ENCODE measurements at places on chromosomes 1 and 21. TPM values are rescaled to one million over a fixed set of nuclear protein-coding genes. Genes with fewer than 3 reads are reported as not detected.

The TINAGL1 gene
- not detected for polyA plus RNA-seq

The EPHA8 gene
- 0.75 TPM for polyA plus RNA-seq

The REN gene
- not detected for polyA plus RNA-seq

The POLR3GL gene
- 3.6 TPM for polyA plus RNA-seq

The FAM177B gene
- polyA plus RNA-seq: 1.0 TPM

The MLLT11 gene
- polyA plus RNA-seq: 204 TPM

The DYNLT4 gene
- polyA plus RNA-seq: not detected

The LEFTY1 gene
- polyA plus RNA-seq: not detected

The FMOD gene
- not detected for polyA plus RNA-seq

The CLCA4 gene
- not detected for polyA plus RNA-seq

The OR11L1 gene
- polyA plus RNA-seq: not detected

The POU3F1 gene
- polyA plus RNA-seq: not detected

The ADAMTS4 gene
- 0.13 TPM for polyA plus RNA-seq

The PCBP3 gene
- polyA plus RNA-seq: 0.54 TPM

The CDC42BPA gene
- 201 TPM for polyA plus RNA-seq

The ADGRL2 gene
- polyA plus RNA-seq: 45.7 TPM

The PLA2G2C gene
- polyA plus RNA-seq: not detected

The TCHH gene
- polyA plus RNA-seq: not detected

The TMEM81 gene
- 3.8 TPM for polyA plus RNA-seq

The OXCT2 gene
- not detected for polyA plus RNA-seq

The GNAT2 gene
- not detected for polyA plus RNA-seq

The SPATA46 gene
- polyA plus RNA-seq: not detected

The ANKRD65 gene
- not detected for polyA plus RNA-seq

The AMY1B gene
- polyA plus RNA-seq: not detected

The SCP2 gene
- 188 TPM for polyA plus RNA-seq

The CYP4X1 gene
- polyA plus RNA-seq: 42.0 TPM

The LCE2C gene
- polyA plus RNA-seq: not detected

The TNFRSF1B gene
- not detected for polyA plus RNA-seq

The PRMT2 gene
- polyA plus RNA-seq: 28.9 TPM

The H3-3A gene
- polyA plus RNA-seq: 152 TPM

The CAPZB gene
- 103 TPM for polyA plus RNA-seq

The PAQR6 gene
- 0.20 TPM for polyA plus RNA-seq

The EXO1 gene
- 2.2 TPM for polyA plus RNA-seq

The DMBX1 gene
- not detected for polyA plus RNA-seq

The PLA2G2D gene
- 0.55 TPM for polyA plus RNA-seq

The LMO4 gene
- polyA plus RNA-seq: 3.1 TPM

The ITLN2 gene
- polyA plus RNA-seq: not detected

The SLC6A17 gene
- 18.2 TPM for polyA plus RNA-seq

The RHOU gene
- 1.1 TPM for polyA plus RNA-seq

The TPTE gene
- polyA plus RNA-seq: not detected

The SELENBP1 gene
- 0.83 TPM for polyA plus RNA-seq

The COL24A1 gene
- not detected for polyA plus RNA-seq

The KRTAP13-2 gene
- not detected for polyA plus RNA-seq

The CD1C gene
- not detected for polyA plus RNA-seq

The RNPC3 gene
- 63.3 TPM for polyA plus RNA-seq

The PLEKHA6 gene
- polyA plus RNA-seq: 3.3 TPM

The GPR52 gene
- polyA plus RNA-seq: not detected

The S100A3 gene
- not detected for polyA plus RNA-seq

The RGL1 gene
- 5.3 TPM for polyA plus RNA-seq

The C1orf87 gene
- polyA plus RNA-seq: not detected

The FCRL5 gene
- not detected for polyA plus RNA-seq

All from Purkinje cell (primary cell).